ENCODE measurements at places on chromosomes 2 and 18.

GRCh38 chr2:154670083-154670482 is 28.4 kb upstream of the KCNJ3 start:
- DNase-seq: no peak

DNA sequence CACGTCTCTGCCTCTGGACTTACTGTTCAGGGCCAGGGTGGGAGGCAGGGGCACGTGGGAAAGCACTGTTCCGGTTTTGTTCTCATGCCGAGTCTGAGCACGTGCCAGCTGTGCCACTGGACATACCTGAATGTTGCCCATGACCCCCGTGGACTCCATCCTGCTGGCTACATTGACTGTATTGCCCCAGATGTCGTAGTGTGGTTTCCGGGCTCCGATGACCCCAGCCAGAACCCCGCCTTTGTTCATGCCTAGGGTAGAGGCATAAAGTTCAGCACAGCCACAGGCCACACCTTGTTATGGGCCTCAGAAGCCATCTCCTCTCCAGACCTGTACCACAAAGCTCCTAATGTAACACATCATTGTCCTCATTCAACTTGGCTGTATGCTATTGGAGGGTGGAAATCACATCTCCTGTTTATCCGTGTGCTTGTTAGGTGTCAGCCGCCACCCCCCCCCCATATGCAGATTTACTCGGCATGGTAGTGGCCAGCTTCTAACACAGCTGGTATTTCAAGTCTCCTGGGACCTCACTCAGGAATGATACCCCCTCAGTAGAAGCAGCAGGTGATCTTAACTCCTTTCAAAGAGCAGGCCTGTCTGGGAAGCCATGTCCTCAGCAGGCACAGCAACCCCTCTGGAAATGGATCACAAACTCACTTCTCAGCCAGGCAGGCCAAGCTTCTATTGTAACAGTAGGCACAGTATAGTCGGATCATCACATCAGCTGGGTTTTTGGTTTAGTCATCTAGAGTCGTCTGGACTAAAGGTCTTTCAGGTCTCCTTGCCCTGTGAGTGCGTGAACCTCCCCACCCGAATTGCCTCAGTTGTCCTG is 27.6 kb downstream of the CENPO start:
- DNase-seq: no peak

DNA sequence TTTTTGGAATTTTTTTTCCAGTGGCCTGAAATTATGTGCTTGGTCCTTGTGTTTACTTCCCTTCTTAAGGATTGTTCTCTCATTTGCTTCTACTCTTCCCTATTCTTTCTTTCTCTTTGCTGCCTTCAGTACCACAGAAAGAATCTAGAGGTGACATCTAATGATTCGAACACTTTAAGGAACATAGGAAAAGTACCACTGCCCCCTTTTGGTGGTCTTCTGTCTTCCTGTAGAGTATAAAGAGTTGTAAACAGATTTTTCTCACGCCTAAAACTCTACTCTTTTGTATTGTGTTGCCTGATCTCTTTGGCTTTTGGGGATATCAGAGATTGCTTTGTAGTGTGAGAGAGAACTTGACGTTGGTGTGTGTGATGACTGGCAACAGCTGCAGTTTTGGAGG is 7.0 kb upstream of the SCTR start:
- DNase-seq: no peak

GRCh38 chr2:159444754-159445153 is 158.3 kb upstream of the WDSUB1 start:
- DNase-seq: no peak

- DNase-seq: no peak
These were observed 565.7 kb downstream of the SLC4A3 start for GRCh38 chr2:220192994-220193753.

- no peak for DNase-seq
These were observed 61.7 kb upstream of the IL1R2 start for GRCh38 chr2:101930019-101930418.

GRCh38 chr2:215370112-215370965 is 58.5 kb downstream of the ATIC start:
- no peak for DNase-seq

DNA sequence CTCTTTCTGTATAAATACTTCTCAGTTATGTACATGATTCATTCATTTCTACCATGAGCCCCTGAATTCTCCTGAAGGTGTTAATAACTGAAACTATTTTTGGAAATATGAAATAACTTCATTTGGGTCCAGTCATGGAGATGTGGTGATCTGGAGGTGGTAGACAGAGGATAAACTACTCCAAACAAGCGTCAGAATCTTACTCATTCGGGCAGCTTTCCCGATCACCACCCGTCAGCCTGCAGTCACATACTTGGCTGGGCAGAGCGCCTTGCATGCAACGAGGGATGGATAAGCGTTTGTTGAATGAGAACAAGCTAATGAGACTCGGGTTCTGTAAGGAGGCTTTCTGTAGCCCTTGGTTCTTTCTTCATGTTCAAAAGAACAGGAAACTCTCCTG is 222.7 kb downstream of the CD226 start:
- no peak for DNase-seq

DNA sequence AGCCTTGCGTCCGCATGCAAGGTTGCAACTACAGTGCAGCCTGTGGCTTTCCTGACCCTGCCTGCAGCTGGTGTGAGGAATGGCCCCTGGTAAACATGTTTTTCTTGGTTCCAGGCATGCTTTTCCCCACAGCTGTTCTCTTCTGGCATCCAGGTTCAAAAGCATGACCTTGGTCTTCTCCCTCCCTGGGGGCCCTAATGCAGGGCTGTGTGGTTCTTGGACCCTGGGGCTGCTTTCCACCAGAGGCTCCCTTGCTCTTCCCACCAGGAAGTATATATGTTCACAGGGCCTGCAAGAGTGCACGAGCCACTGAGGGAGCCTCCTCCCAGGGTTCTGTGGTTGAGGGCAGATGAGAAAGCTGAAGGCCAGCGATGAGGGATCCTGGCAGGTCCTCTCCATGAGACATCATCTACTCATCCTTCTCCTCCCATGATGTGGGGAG is 125.9 kb downstream of the BCL2L11 start:
- no peak for DNase-seq

- DNase-seq: no peak
These were observed 5.5 kb downstream of the SYT4 start for GRCh38 chr18:43271593-43272432.

DNA sequence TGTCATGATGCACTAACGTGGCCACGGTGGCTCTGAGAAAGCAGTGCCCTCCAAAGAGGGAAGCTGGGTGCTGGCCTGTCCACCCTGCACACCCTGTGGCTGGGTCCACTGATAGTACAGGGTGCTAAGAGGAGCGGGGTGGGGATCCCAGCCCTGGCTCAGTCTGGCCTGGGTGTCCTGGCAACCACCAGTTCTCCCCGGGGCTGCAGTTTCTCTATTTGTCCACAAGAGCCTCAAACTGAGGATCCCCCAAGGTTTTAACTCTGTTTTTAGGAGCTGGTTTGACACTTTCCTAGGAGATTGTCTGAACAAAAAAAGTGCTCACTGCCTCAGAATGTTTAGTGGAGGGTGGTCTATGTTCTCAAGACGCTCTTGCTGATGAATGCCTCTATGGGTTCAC is 29.0 kb downstream of the EDAR start:
- DNase-seq: no peak

GRCh38 chr2:190551928-190552327 is 17.4 kb upstream of the NEMP2 start:
- DNase-seq: no peak

DNA sequence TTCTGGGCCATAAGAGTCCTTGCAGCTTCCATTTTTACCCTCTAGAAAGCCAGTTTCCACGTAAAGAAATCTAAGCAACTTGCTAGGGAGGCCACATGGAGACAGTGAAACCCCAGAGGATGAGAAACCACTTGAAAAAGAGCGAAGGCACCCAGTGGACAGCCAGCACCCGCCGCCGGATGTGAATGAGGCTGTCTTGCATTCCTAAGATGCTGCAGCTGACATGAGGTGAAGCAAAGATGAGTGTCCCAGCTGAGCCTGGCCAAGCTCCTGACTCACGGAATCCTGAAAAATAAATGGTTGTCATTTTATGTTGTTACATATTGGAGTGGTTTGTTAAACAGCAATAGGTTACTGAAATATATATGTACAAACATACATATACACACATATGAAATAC is 65.9 kb upstream of the STPG4 start:
- no peak for DNase-seq

- no peak for DNase-seq
These were observed 55.5 kb downstream of the NCK2 start for GRCh38 chr2:105800036-105800713.

GRCh38 chr2:226773291-226773690 is 26.3 kb downstream of the IRS1 start:
- DNase-seq: no peak

GRCh38 chr18:76859474-76860339 is 37.4 kb downstream of the ZNF236 start:
- DNase-seq: no peak

GRCh38 chr2:240797914-240798313 is 22.1 kb downstream of the KIF1A start:
- no peak for DNase-seq

GRCh38 chr18:79577451-79578395 is 101.9 kb upstream of the CTDP1 start:
- DNase-seq: no peak

DNA sequence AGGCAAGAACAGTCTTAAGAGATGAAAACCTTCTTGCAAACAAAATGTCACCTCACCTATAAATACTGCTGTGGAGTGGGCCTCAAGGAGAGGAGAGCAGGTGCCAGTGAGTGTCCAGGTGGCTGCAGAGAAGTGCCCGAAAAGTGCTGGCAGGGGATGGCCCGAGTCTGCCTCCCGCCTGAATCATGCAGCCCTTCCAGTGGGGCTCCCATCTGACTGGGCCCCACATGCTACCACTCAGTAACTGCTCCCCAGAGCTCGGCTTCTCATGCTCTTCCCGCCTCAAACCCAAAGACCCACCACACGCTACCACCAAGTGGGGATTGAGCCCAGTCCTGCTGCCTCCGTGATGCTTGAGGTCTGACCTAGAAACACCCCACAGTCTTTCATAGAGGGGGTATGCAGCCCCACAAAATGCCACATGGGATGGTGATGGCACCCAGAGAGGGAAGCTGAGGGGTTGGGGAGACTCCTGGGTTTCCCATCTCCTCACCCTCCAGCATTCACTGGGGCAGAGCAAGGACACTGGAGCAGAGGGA is 7.4 kb downstream of the HS6ST1 start:
- no peak for DNase-seq

- DNase-seq: no peak
These were observed 41.9 kb downstream of the TNFRSF11A start for GRCh38 chr18:62366992-62367391.

DNA sequence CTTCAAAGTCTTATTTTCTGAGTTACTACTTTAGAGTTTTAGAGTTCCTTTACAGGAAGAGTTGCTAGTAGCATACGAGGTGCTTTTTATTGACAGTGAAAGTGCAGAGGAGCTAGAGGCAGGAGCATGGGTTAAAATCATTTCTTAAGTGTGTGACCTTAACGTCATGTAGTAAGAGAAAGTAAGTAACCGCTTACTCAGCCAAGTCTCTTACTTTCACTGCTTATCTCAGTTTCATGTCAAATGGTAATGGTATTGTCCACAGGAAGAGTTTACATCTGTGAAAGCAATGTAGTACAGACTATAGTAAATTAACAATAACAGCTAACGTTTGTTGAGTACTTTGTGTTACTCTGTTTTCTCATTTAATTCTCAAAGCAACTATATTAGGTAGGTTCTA is 12.6 kb downstream of the NDUFAF7 start:
- no peak for DNase-seq

- DNase-seq: no peak
These were observed 33.5 kb upstream of the CRIM1 start for GRCh38 chr2:36322108-36322507.

DNA sequence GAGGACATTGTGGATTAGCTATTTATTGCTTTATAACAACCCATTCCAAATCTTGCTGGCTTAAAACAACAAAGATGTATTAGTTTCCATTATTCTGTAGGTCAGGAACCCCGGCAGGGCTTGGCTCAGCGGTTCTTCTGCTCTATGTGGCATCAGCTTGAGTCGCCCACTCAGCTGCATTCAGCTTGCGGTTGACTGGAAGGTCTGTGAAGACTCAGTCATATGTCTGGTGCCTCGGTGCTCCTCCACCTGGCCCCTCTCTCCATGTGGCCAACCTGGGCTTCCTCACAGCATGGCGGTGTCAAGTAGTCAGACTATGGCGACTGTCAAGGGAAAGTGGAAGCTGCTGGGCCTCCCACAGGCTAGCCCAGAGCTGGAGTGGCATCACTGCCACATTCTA is 48.6 kb downstream of the EMILIN2 start:
- DNase-seq: no peak

DNA sequence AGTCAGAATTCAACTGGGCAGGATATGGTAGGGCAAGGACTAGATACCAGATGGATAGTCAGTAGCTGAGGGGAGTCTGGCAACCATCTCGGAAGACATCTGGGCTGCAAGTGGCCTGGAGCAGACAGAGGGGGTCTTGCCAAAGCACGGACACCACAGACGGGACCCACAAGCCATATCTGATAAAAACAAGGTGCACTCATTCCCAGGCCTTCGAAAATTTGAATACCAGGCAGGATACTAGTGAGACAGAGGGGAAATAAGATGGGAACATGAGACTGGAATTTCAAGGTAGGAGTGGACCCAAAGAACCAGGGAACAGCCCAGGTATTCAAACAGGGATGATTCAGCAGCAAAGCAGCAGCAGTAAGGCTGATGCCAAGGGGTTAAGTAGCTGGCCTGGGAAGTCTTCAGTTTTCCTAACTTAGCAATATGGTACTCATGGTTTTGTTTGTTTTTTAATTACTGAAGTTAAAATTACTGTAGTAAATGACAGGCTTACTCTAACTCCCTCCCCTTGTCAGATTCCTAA is 144.9 kb upstream of the NCKAP5 start:
- DNase-seq: no peak

DNA sequence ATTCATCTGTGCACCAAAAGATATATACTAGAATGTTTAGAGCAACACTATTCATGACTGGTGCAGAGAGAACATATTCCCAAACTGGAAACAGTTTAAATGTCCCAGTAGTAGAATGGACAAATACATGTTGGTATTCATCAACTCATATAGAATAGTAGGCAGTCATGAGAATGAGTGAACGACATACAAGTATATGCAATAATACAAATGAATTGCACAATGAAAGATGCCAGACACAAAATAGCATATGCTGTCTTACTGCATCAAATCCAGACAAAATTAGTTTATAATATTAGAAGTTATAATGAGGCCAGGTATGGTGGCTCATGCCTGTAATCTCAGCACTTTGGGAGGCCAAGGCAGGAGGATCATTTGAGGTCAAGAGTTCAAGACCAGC is 8.3 kb upstream of the PRKAG3 start:
- no peak for DNase-seq

- DNase-seq: no peak
These were observed 755.7 kb upstream of the CELF4 start for GRCh38 chr18:38321262-38321661.

DNA sequence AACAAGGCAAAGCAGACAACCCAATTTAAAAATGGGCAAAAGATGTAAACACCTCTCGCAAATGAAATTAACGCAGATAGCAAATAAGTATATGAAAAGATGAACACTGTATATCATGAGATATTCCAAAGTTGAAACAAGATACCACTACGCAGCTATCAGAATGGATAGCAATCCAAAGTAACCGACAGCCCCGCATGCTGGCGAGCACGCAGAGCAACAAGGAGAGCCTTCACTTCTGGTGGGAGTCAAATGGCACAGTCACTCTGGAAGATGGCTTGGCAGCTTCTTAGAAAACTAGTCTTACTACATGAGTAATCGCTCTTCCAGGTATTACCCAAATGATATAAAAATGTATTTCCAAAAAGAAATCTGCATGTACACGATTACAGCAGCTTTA is 1.4 kb downstream of the NDUFA10 start:
- no peak for DNase-seq
